MV-4-11 (cell line): ENCODE measurements at places on chromosomes 6 and 20.
A peak's percentile ranks its signal among the peaks of the same experiment; 100 is the strongest.

GRCh38 chr6:111230351-111231089 is 143.2 kb downstream of the SLC16A10 start:
- peak; percentile 75 for DNase-seq

- DNase-seq = no peak
Measured at GRCh38 chr6:157982102-157982562, 469 bp downstream of the SYNJ2 start.

DNA sequence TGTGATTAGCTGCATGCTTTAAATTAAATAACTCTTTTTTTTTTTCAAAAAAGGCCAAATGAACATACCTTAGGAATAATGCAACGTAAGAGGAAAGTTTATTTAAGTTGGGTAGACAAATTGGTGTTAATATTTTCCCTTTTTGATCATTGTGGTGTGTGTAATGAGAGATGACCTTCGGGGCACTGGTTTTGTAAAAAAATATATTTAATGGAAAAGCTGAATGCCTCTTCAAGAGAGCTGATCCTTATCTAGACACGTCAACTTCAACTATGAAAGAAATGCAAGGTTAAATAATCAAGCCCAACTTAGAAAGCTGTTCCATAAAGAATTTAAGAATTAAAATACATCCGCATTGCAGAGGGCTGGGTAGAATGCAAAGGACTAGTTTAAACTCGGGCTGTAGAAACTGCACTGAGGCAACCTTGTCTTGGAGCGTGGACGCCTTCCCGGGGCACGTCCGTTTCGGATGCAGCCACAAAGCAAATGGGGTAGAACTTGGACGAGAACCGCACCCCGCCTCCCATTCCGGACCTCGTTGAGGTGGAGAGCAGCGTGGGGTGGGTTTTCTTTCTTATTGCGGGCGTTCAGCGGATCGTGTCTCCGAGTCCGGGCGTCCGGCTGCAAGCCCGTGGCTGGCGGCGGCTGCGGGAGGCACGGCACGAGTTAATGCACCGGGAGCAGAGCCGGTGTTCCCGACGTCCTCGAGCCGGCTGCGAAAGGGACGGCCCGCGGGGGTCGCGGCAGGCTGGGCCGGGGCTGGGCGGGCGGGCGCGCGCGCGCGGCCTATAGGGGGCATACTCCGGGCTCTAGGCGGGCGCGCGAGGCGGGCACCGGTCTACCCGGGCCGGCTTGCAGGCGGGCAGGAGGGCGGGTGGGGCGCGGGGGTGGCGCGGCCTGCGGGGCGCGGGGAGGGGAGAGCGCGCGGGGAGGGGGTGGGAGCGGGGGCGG is 1.9 kb downstream of the JARID2 start:
- DNase-seq = peak; percentile 21

GRCh38 chr6:154508573-154509375 is 1.7 kb downstream of the CNKSR3 start:
- no peak for DNase-seq

DNA sequence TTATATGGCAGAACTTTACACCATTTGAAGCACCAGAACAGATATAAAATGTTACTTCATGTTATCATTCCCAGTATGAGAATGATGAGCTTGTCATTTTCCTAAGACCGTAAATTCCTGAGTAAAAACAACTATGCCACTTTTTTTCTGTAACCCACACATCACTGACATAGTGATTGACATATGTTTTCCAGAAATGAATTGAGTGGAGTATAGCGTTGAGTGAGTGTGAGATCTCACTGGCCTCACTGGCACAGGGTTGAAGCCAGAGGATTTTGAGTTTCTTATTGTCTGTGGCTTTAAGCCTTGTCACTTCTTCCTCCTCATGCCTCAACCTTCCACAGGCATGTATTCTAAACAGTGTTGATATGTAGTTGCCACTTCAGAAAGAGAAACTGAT is 62.3 kb downstream of the PDE7B start:
- no peak for DNase-seq

- DNase-seq = no peak
Measured at GRCh38 chr6:11950109-11950508, 62.0 kb upstream of the HIVEP1 start.

DNA sequence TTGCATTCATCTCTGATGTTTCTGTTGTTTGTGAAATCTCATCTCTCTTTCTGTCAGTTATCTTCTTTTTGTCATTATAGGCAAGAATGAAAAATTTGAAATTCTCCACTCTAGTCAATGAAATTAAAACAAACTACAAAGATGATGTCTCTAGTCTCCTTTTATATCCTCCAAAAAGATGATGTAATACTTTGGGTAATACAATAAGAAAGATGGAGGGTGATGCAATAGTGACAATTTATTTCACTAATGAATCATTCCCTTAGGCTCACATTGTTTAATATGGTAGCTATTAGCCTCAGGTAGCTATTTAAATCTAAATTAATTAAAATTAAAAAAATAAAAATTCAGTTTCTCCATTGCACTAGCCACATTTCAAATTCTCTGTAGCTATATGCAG is 145.4 kb downstream of the UST start:
- peak; percentile 19 for DNase-seq

DNA sequence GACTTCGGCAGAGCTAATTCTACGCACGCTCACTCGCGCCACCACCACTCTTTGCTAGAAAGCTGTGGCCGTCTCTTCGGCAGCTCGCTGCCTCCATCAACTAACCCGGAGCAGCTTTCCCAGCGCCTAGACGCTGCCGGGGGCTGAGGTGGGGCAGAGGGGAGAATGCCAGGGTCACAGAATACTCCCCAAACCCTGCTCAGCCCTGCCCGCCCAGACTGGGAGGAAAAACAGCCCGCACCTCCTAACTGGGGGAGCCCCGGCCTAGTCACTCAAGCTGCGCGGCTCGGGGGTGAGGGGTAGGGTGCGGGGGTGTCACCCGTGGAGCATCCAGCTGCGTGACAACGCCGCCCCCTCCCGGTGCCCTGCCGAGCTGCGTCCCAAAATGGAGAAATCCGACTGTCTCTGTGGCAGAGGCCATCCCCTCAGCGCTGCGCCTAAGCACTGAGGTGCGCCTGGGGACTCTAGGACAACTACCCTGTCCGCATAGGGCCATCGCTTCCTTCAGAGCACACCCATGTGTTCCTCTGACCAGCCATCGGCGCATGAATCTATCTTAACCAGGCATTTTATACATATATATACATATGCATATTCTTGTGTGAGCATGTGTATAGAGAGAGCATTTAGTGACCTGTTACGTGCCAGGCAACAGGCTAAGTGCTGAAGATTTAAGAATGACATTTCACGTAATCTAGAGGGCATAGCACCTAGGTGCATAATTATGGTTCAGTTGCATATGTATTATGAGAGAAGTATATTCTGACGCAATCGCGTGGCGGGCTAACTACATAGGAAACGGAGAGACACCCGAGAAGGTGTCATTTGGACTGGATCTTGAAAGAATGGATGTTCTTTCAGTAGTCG is 1.5 kb upstream of the TENT5A start:
- peak; percentile 68 for DNase-seq

DNA sequence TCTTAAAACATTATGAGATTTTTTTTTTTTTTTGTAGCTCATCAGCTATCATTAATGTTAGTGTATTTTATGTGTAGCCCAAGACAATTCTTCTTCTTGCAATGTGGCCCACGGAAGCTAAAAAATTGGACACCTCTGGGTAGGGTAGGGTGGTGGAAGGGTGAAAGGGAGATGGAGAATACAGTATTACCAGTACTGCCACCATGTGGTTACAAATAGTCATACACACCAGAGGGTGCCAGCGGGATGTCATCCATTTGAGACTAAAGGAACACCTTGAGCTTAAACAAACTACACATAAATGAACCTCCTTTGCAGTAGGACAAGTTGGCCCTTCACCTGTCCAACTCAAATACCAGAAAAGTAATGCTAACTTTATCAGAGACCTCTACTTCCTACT is 601.9 kb downstream of the HTR1B start:
- DNase-seq = no peak

GRCh38 chr6:89555806-89556205 is 82.7 kb downstream of the LYRM2 start:
- DNase-seq = no peak

- DNase-seq = peak; percentile 10
Measured at GRCh38 chr6:35533981-35534380, 21.3 kb upstream of the TULP1 start.

GRCh38 chr6:69631552-69632346 is 165.1 kb downstream of the LMBRD1 start:
- DNase-seq = no peak

- peak; percentile 97 for DNase-seq
Measured at GRCh38 chr6:41271901-41272395, 14.5 kb downstream of the TREM1 start.

GRCh38 chr6:94956910-94957309 is 620.4 kb upstream of the MANEA start:
- DNase-seq = no peak

DNA sequence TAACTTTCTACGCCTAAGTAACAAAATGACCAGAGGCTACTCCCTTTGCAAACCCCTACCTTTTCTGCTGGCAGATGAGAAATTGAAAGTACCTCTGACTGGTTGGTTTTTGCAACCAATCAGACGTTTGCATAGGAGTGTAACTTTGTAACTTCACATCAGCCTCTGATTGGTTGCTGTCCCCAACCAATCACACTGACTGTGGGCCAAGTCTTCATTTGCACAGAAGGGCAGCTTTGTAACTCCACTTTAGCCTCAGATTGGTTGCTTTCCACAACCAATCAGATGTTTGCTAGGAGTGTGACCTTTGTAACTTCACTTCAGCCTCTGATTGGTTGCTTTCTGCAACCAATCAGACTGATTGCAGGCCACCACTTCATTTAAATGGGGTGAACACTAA is 89.1 kb downstream of the ME1 start:
- no peak for DNase-seq

DNA sequence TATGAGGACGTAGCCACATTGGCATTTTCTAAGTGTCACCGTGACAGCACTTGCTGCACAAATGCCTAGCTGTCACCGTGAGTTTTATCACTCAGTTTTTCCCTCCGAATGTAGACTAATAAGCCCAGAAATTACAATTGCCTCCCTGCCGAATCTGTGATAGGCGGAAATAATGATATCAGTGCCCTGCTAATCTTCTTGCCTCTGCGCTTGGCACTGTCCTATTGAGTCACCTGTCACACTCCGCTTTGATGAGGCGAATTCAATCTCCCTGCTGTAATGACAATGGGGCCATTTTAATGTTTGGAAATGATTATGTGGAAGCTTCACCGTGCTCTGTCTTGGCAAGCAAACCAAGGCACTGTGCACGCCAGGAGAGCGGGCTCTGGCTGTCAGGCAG is 112.8 kb downstream of the LINC00237 start:
- no peak for DNase-seq

DNA sequence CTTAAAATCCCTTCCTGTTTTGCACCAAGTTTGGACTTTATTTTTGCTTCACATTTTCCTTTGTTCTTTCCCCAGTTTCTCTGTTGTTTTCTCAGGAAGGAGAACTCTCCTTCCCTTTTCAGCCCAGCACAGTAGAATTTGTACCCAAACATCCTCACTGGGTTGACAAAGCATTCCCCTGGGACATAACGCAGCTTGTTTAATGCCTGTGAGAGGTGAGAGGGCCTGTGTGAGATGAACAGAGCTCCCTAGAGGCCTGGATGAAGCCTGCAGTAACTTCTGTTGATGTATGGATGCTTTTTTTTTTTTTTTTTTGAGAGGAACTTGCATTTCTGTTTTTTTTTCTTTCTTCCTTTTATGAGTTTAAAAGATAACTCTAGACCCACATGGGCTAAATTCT is 104.9 kb upstream of the SLC22A23 start:
- DNase-seq = peak; percentile 28

DNA sequence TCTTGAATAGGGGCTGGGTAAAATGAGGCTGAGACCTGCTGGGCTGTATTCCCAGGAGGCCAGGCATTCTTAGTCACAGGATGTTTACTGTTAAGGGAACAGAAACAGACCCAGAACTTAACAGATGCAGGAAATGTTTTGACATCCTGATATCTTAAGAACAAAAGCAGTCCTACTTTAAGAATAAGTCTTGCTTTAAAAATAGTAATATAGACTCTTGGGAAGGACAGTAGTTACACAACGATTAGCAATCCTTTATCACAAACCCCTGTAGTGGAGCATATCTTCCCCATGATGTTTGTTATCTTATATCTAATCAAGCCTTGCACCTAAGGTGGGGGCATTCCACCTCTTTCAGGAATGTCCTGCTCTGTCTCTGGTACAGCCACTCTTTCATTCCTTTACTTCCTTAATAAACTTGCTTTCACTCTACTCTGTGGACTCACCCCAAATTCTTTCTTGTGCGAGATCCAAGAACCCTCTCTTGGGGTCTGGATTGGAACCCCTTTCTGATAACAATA is 493.7 kb upstream of the SULF2 start:
- DNase-seq = peak; percentile 32

DNA sequence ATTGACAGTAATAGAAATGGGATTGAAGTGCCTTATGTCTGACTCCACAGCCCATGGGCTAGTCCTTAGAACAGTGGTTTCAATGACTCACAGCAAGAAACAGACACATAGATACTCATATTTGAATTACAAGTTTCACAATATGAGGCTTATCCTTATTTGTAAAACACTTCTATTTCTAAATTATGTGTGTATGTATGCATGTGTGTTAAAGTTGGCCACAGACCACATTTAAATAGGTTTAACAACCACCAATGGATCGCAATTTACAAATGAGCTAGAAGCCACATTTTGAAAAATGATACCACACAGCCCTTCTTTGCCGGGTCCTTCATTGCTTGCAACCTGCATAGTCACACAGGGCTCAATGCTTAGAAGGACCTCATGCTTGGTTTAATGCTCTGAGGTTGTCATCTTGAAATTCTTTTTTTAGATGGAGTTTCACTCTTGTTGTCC is 157.8 kb upstream of the PREP start:
- DNase-seq = peak; percentile 96

- no peak for DNase-seq
Measured at GRCh38 chr20:57282670-57283361, 16.4 kb upstream of the BMP7 start.

DNA sequence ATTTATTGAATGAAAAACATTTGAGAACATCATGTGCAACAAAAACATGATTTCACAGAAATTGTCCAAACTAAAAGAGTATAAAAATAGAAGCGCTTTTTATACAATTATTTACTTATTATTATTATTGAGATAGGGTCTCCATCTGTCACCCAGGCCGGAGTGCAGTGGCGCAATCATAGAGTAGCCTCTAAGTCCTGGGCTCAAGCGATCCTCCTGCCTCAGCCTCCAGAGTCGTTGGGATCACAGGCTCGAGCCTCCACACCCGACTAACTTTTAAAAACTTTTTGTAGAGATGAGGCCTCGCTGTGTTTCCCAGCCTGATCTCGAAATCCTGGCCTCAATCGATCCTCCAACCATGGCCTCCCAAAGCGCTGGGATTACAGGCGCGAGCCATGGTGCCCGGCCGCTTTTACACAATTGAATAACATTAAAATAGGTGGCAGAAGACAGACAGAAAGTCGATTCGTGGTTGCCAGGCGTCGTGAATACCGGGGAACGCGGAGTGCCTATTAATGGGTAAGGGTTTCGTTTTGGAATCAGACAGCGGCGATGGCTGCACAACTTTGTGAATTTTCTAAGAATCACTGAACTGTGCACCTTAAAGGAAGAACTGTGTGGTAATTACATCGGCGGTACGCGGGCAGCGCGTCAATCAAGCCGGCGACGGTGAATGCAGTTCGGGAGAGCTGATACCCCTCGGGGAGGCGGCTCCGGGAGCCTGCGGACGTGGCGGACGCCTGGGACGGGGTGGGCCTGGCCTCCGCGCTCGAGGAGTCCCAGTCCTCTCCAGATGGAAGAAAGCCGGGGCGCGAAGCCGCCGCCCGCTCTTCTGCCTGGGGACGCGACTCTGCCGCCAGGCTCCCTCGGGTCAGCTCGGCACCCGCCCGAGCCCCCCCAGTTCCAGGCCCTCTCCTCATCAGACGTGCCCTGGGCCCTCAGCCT is 807 bp downstream of the TBC1D20 start:
- DNase-seq = peak; percentile 9
